ENCODE measurements at places on chromosomes 6 and 20.

DNA sequence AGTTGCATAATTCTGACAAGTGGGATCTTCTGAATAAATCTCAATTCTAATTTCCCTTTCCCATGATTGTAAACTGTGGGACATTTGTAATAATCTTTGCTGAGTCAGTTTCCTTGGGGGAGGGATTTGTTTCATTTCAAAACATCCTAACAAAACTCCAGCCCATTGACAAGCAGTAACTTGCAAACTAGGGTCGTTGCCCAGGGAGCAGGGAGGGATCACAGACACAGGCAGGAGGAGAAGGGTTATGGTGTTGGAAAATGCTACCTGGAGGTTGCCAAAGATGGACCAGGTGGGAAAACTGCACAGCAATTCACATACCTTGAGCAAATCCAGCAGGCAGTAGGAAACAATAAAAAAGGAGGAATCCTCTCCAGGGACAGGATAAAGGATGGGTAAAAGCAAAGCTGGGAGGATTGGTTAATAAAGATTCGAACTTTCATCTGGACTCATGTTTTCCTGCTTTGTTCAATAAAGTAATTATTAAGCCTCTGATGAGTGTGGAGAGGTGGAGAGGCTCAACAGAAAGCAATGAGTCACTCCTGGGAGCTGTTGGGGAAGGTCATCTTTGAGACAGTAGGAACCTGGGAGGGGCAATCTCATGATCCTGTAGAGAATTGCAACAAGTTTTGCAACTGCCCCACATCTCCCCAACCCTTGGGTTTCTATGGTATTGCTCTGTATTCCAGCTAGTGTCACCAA lies 87.3 kb upstream of the AKIRIN2 start:
- no peak for DNase-seq

GRCh38 chr20:53829255-53829723 lies 235.7 kb upstream of the ZNF217 start:
- no peak for DNase-seq

DNA sequence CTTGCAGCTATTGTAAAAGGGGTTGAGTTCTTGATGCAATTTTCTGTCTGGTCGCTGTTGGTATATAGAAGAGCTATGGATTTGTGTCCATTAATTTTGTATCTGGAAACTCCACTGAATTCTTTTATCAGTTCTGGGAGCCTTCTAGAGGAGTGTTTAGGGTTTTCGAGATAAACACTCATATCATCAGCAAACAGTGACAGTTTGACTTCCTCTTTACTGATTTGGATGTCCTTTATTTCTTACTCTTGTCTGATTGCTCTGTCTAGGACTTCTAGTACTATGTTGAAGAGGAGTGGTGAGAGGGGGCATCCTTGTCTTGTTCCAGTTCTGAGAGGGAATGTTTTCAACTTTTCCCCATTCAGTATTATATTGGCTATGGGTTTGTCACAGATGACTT lies 120.8 kb upstream of the SSTR4 start:
- no peak for DNase-seq

- DNase-seq, result no peak
Measured at GRCh38 chr6:36692861-36693702, 4.5 kb upstream of the RAB44 start.

DNA sequence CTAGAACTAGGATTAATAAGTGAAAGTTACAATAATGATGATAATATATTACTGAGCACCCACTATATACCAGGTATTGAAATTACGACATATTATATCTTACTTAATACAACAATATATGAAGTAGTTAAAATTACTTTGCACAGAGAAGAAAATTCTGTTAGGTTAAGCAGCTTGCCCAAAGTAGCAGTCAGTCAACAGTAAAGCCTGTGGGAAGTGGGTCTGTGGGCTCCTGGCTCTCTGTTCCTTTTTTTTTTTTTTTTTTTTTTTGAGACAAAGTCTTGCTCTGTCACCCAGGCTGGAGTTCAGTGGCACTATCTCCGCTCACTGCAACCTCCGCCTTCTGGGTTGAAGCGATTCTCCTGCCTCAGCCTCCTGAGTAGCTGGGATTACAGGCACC lies 4.8 kb upstream of the GTF2H4 start:
- DNase-seq, result no peak

GRCh38 chr6:147382945-147383554 lies 125.4 kb upstream of the SAMD5 start:
- DNase-seq, result no peak

- no peak for DNase-seq
Measured at GRCh38 chr6:166168616-166169548, 1.2 kb upstream of the TBXT start.

DNA sequence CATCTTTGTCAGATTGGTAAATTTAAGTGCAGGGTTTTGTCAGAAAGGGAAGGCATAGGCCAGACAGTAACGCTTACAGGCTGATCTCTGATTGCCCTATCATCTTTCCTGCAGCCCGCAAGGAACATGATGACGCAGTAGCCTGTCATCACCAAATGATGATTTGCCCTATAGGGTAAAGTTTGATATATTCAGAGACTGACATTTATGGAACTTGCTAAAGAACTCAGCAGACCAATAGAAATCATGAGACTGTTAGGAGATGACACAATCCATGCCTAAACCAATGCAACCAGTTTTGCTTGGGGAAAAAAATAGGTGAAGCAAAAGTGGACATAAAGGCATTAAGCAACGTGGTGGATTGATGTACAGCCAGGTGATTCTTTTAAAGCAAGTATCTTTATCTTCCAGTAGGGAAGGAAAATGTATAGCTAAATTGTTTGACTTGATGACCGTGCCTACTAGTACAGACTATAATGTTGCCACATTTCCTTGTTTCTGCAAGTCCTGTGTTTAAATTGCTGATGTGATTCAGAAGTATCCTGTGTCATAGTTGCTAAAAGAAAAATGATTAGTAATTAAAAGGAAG lies 2.4 kb downstream of the NUS1 start:
- no peak for DNase-seq

DNA sequence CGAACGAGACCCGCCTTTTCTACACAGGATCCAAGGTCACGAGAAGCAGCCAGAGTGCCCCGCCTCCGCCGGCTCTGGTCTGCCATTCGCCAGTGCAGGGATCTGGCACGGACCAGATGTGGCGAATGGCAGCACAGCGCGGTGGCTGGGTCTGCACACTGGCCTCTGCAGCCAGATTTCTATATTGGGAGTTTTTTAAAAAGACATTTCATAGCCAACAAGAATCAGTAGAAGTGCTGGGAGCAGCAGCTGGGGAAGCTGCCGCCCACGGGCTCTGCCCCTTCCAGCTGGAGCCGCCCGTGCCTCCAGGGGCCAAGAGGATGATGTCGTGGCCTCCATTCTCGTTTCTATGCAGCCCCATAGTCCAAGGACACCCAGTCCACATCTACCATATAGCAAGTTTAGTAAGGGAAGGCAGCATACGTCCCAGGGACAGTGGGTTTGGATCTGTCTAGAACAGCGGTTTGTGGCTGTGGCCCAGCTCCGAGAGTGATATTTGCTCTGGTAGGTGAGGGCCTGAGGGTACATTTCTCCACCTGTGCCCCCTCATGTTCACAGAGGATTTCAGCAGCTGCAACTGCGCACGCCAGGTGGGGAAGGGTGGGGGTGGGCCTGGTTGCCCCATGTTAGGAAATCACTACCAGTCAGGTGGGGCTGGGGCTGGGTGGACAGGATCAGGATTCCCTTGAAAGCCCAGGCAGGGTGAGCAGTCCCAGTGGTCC lies 333.7 kb downstream of the ZFAND3 start:
- DNase-seq, result no peak

- DNase-seq, result no peak
Measured at GRCh38 chr6:158653577-158654354, 3.9 kb downstream of the SYTL3 start.

DNA sequence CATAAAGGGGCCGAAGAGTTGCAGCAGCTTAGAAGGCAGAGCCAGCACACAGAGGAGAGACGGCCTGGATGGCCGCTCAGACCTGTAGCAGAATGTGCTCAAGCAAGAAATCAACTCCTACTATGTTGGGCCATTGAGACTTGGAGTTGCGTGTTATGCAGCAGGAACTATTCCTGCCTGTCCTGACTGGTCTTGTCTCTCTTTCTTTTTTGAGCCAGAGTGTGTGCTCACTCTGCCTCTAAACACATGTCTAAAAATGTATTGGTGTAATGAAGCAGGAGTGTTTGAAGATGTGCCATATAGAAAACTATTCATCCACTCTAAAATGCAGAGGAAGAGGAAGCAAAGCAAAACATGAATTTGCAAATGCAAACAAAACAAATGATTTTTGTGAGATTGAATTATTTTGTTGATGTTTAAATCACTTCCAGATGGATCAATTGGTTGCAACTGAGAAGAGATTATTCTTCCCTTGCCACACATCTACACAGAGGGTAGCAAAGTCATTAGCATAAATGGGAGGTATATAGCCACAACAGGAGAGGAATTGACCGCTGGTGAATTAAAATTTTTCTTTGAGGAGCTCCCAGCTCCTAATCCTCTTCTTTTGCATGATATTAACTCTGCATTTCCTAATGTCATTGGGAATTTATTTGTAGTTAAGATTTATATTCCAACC lies 20.4 kb upstream of the SYNJ2 start:
- no peak for DNase-seq

DNA sequence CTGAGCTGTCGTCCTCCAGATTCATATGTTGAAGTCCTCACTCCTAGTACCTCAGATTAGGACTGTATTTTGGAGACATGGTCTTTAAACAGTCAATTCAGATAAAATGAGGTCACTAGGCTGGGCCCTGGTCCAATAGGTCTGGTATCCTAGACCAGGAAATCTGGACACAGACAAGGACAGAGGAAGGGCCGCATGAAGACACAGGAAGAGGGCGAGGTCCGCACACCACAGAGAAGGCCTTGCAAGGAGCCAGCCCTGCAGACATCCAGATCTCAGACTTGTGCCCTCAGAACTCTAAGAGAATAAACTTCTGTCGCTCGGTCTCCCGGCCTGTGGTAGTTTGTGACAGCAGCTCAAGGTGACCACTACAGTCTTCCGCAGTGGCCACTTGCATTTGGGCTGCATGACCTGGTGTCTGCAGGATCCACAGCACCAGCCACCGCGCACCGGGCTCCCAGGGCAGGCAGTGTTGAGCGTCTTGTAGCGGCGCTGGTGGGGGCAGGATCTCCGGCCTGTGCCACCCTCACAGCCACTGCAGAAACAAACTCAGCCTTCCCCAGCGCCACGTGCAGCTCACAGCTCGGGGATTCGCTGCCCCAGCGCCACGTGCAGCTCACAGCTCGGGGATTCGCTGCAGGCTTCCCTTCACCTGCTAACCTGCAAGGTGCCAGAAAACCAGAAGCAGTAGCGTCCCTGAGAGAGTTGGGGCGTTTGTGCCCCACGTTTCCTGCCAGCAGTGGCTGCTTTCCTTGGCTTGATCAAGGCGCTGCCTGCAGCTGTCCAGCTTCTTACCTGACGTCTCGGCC lies 6.0 kb upstream of the RBM38 start:
- DNase-seq, result no peak

DNA sequence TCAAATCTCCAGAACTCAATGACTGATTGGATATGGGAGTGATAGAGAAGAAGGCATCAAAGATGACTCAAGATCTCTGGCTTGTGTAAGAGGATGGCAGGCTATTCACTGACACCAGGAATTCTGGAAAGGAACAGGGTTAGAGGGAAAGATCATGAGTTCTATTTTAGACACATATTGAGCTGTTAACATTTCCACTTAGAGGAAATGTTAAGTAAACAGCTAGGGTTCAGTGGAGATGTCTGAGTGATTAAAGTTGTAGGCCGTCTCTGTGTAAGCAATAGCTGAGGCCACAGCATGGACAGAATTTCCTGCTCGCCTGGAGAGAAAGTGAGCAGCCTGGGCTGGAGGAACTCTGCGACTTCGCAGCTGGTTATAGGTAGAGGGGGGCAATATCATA lies 21.0 kb downstream of the ZC3H12D start:
- DNase-seq, result no peak

DNA sequence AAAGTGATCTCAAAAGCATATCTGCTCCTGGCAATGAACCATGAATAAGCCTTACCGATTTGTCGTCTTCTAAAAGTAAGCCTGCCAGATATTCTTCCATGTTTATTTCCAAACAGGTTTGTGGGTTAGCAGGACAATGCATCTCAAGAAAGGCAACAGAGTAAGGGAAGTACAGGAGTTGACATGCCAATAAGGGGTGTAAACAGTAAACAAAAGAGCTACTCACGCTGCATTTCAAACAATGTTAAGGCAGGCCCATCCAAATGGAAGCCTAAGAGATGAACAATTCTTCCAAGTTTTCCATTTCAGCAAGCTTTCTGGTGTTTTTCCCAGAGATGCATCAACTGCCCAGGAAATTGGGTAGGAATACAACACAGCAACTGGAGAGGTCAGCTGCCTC lies 27.8 kb upstream of the CRIP3 start:
- no peak for DNase-seq

DNA sequence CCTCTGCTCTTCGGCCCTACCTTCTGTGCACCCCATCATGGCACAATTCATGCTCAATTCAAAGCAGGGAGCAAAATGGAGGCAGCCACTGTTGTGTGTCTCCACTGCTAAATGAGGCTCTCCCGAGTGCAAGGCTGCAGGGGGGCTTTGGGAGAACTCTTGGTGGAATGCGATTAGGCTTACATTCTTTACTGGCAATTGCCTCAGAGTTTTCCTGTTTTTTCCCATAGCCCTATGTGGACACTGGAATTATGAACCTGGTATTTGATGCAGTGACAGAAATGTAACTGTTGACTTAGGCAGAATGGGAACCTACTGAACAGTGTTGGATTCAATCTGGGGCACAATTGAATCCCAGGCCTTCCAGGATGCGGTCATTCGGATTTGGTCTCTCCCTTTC lies 187.9 kb upstream of the GMDS start:
- DNase-seq, result no peak

DNA sequence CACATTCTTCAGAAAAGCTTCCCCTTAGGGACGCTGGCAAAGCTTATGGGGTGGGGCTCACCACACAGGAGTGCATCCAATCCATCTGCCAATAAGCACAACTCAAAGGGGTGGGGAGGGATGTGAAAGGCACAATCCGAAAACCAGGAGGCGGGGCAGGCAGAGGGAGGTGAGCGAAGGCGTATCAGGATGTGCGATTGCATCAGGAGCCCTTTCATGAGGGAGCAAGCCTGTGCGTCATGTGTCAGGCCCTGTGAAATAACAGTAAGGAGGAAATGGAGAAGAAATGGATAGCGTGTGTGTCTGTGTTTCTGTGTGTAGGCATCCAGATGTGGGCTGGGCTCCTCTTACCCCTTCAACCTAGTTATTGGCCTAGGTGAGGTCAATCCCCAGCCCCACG lies 382.4 kb upstream of the CDH4 start:
- no peak for DNase-seq

GRCh38 chr20:17611290-17611539 lies 41.3 kb downstream of the DSTN start:
- peak; percentile 34 for DNase-seq

- DNase-seq, result no peak
Measured at GRCh38 chr6:38164131-38164481, 344.6 kb downstream of the ZFAND3 start.

GRCh38 chr20:49318430-49319207 lies 40.8 kb upstream of the ZNFX1 start:
- DNase-seq, result no peak
